LHCN-M2 (cell line): ENCODE measurements at places on chromosomes 12 and 14.

DNA sequence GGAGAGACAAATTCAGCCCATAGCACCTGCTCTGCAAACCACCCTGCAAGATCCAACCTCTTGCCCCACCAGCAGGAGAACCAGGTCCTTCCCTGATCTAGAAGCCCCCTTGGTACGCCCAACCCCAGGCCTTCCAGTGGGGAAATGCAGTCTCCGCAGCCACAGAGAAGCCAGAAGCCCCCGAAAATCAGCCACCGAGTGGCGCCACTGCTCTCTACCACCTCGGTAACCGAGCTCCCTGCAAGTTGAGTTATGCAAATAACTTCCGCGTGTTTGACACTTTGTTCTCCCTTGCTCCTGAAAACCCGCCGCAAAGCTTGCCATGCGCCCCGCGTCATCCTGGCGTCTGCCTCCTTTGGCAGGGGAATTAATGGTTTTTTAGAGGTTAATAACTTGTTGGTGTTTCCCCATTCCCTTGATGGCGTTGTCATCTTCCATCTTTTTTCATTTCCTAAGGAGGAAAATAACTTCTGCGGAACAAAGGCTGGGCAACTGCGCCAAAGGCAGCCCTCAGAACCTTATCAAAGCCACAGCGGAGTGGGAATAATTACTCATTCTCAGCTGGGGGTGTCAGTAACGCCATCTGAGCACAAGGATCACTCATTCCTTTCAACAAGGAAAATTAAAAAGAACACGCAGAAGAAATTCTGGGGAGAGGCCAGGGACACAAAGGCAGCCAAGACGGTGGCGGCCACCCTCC, 60.4 kb downstream of the FZD10 start:
- no peak for DNase-seq

GRCh38 chr12:1518591-1519516, 75.5 kb downstream of the FBXL14 start:
- peak; percentile 97 for DNase-seq

GRCh38 chr12:43131301-43131700, 420.7 kb downstream of the ADAMTS20 start:
- no peak for DNase-seq

- no peak for DNase-seq
Measured at GRCh38 chr12:25352083-25352918, 101.6 kb upstream of the KRAS start.

GRCh38 chr14:74255281-74255680, 16.0 kb downstream of the VSX2 start:
- DNase-seq: no peak

- DNase-seq: no peak
Measured at GRCh38 chr12:19003987-19004619, 125.4 kb upstream of the PLEKHA5 start.

DNA sequence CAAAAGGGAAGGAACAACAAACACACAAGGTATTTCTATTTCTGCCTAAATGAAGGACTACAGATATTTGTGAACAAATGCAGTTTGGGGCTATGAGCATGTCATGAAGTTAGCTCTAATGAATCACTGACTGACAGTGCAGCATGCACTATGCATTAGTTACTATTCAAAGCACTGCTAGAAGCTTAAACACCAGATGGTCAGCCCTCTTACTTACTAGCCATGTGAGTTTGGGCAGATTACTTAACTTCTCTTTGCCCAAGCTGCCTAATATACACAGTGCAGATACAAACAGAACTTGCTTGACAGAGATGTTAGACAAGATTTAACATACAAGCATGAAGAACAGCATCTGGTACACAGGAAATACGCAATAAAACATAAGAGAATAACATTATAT, 96.0 kb downstream of the ATXN2 start:
- peak; percentile 21 for DNase-seq

GRCh38 chr12:32273063-32273522, 126.3 kb upstream of the FGD4 start:
- peak; percentile 27 for DNase-seq

DNA sequence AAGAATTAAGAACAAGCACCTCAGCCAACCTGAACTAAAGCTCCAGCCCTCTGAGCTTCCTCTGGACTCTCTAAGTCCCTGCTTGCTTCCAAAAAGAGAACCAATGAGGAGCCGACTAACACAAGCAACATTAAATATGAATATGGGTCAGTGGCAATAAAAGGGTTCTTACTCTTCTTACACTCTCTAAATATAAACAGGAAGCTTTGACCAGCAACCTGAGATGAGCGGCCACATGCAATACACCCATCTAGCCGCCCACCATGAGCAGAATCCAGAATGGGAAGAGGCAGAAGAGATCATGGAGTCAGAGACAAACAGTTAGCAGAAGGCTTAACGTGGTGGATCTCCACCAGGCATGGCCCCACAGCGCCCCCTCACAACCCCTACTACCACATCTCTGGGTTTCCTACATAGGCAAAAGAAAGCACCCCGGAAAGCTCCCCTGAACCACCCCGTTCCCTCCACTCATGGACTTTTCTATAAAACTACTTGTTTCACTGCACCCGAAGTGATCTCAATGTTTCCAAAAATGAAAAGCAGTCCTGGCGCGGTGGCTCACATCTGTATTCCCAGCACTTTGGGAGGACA, 59.4 kb downstream of the TTC7B start:
- DNase-seq: no peak

GRCh38 chr12:90338365-90338764, 616.6 kb downstream of the CCER1 start:
- DNase-seq: no peak

GRCh38 chr12:47493801-47494200, 212.0 kb downstream of the RPAP3 start:
- no peak for DNase-seq

- DNase-seq: no peak
Measured at GRCh38 chr12:132329036-132329719, at the start of gene GALNT9. GALNT9 (minus strand) TSS chr12:132329589; CDS start chr12:132329203, 386 bp downstream.

DNA sequence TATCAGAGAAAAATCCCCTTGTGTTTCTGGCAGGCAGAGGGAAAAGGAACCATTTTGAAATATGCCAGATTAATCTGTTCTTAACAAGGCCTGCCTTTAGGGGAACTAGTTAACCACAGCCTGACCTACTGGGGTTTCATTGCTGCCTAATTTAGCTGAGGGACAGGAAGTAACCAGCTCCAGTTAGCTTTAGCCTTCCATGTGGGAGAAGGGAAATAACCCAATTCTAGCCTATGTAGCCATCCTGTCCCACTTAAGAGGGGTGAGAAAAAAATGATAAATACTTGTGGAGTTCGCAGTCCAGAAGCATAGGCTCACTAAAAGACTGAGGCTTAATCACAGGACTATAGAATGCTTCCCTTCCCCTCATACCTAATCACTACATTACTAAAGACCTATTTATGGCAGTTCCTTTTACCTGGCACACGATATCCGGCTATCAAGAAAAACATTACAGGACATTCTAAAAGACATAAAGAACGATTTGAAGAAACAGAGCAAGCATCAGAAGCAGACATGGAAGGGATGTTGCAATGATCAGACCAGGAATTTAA, 22.8 kb downstream of the COX8C start:
- no peak for DNase-seq

GRCh38 chr14:71533390-71533789, 398.8 kb upstream of the RGS6 start:
- DNase-seq: peak; percentile 4
